Naive thymus-derived CD4-positive, alpha-beta T cell (primary cell): ENCODE measurements at places on chromosomes 11 and 22. TPM values are rescaled to one million over a fixed set of nuclear protein-coding genes. Genes with fewer than 3 reads are reported as not detected.

Gene ASPHD2
- 1.8 TPM for total RNA-seq

Gene CDKN1C
- total RNA-seq = 0.23 and 0.53 TPM in 2 replicates

Gene NLRP14
- total RNA-seq = not detected

Gene MYEOV
- 0.20 TPM for total RNA-seq

Gene LDLRAD3
- total RNA-seq = not detected

Gene SMC1B
- not detected for total RNA-seq

- DNase-seq = peak; percentile 55
These were observed 43.7 kb downstream of the MED15 start for GRCh38 chr22:20550851-20551744.

DNA sequence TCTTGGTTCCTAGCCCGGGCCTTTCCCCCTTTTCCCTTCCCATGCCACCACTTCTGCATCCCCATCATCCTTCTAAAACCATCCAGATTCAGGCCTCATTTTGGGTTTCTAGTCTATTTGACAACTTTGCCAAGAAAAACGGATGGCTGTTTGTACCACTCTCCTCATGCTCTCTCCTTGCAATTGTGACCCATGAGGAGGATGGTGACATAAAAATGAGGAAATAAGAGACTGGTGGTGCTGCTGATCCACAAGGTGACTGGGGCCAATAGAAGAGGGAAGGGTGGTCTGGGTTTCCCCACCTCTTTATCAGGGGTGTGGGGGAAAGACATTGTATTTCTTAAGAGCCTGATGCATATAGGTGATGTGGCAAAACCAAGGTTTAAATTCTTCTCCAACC is 1.0 kb downstream of the MS4A4A start:
- DNase-seq = no peak

GRCh38 chr11:73241300-73241699 is 23.2 kb downstream of the P2RY2 start:
- no peak for DNase-seq

- no peak for DNase-seq
These were observed 20.8 kb downstream of the KCNE3 start for GRCh38 chr11:74446532-74446938.

GRCh38 chr11:69073469-69073868 is 24.7 kb downstream of the TPCN2 start:
- DNase-seq = no peak

DNA sequence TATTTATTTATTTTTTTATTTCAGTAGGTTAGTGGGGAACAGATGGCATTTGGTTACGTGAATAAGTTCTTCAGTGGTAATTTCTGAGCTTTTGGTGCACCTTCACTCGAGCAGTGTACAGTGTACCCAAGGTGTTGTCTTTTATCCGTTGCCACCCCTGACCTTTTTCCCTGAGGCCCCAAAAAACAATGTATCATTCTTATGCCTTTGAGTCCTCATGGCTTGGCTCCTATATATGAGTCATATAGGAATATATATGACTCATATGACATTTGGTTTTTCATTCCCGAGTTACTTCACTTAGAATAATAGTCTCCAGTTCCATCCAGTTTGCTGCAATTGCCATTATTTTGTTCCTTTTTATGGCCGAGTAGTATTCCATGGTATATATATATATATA is 763.9 kb downstream of the NTM start:
- DNase-seq = no peak

GRCh38 chr11:118060869-118061268 is 16.0 kb upstream of the TMPRSS4 start:
- no peak for DNase-seq

GRCh38 chr11:134994431-134994830 is 582.4 kb upstream of the B3GAT1 start:
- no peak for DNase-seq

- no peak for DNase-seq
These were observed 24.5 kb upstream of the CABP7 start for GRCh38 chr22:29695129-29695926.
